ENCODE measurements at places on chromosomes 16 and 17.

- no peak for DNase-seq
Measured at GRCh38 chr16:84505249-84506187, 1.1 kb upstream of the MEAK7 start.

GRCh38 chr16:8958344-8959167 is 5.2 kb downstream of the USP7 start:
- no peak for DNase-seq

GRCh38 chr16:54118846-54119245 is 167.7 kb downstream of the IRX3 start:
- DNase-seq = no peak

GRCh38 chr16:74903120-74903519 is 81.8 kb downstream of the WDR59 start:
- DNase-seq = no peak

GRCh38 chr16:1357906-1358566 is 6.3 kb downstream of the GNPTG start:
- DNase-seq = no peak

- no peak for DNase-seq
Measured at GRCh38 chr17:43577664-43578403, 31.7 kb upstream of the ETV4 start.

GRCh38 chr16:81695321-81696165 is 83.5 kb upstream of the PLCG2 start:
- DNase-seq = no peak

DNA sequence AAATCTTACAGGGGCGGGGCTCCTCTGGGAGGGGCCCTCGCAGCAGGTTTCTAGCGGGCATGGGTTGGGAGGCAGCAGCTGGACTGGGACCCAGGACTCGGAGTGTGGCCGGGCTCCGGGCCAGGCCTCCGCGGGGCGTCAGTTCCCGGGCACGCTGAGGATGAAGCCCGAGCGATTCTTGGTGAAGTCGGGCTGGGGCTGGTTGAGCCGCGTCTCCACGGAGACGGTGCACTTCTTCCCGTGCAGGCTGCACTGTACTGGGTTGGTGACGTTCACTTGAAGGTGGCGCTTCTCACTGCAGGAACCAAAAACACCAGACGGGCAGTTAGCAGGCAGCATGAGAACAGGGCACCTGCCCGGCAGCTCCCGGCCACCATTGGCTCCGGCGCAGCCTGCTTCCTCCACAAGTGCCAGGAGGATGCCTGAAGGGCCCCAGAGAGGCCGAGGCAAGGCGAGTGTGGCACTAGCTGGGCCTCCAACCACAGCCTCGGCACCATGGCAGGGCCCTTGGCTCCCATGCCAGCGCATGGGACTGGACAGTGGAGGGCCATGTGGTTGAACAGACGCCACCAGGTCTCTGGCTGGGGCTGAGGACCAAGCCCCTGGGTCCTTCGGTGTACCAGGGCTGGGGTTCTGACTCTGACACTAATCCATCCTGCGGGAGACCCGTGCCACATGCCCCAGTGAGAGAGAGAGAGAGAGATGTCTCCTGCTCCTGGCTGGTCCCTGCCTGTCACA is 8.0 kb downstream of the CDK5R1 start:
- DNase-seq = no peak

GRCh38 chr17:65218261-65218660 is 81.1 kb downstream of the RGS9 start:
- DNase-seq = no peak

DNA sequence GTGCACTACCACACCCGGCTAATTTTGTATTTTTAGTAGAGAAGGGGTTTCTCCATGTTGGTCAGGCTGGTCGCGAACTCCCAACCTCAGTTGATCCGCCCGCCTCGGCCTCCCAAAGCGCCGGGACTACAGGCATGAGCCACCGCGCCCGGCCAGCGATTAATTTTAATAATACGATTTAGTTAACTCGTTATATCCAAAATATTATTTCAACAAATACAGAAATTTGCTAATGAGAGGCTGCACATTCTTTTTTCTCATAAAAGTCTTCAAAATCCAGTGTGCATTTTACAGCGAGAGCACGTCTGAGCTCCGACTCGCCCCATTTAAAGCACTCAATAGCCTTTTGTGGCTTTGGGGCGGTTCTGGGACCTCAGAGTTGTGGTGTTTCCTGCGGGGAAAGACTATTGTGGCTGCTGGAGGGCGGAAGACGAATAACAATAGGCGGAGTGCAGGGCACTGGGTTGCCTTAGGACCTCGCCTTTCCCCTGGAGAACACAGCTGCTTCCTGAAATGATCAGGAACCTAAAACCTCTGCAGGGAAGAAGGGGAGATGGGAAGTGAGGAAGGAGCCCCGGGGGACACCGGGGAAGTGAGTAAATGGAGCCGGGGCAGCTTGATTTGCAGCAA is 2.9 kb upstream of the ZSCAN10 start:
- DNase-seq = peak; percentile 13

GRCh38 chr16:984736-985636 is 3.4 kb downstream of the SOX8 start:
- DNase-seq = no peak

DNA sequence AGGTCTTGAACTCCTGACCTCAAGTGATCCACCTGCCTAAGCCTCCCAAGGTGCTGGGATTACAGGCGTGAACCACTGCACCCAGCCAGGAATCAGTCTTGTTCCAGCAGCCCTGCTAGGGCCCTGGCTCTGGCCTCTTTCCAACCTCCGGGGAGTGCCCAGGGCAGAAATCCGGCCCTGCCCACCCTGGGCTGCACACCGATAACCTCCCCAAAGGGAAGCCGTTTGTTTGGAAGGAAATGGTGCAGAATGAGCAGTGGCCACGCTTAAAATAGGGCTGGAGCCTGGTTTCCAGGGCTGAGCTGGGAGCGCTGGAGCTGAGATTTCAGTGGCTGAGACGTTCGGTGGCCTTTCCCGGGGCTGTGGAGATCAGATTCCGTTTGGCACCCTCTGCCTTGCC is 17.8 kb upstream of the EMP2 start:
- DNase-seq = no peak

DNA sequence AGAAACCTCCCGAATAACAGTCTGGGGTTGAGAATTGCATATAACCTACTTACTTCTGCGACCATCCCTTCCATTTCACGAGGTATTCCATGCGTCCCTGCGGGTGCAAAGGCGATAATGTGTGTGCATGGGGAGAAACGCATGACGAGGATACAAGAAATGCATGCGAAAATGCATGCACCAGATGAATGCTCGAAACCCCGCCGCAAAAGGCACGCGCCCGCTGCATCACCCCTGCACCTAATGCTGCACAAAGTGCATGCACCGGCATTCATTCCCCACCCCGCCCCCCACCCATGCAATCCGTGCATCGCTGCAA is 474 bp downstream of the CBX8 start:
- no peak for DNase-seq

DNA sequence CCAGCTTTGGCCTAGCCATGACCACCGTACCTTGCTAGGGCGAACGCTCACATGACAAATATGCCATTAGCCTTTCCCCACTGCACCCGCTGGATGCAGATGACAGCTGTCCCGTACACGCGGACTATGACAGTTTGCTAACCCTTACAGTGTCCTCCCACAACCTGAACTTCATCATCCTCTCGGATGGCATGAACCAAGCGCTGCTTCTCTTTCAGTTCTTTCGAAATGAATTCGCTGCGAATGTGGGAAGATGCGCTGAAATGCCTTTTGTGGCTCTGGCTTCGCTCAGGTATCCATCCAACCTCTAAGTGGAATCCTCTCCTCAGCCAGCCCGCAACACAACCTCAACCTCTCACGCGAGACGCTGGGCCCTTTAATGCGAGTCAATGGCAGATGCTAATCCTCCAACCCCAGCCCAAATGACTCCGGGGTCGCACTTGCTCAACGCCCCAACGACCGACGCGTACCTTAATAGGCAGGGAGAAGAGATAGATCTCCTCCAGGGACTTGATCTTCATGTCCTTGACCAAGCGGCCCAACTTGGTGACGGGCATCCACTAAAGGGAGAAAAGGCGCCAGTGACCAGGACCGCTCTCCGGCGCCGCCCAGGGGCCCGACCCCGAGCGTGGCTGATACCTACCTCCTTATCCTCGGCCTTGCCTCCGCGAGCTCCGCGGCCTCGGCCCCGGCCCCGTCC is 670 bp downstream of the RPS2 start:
- DNase-seq = no peak

GRCh38 chr17:35429702-35430101 is 2.6 kb downstream of the SLFN12 start:
- no peak for DNase-seq

GRCh38 chr16:64736857-64737256 is 385.0 kb downstream of the CDH11 start:
- DNase-seq = no peak

DNA sequence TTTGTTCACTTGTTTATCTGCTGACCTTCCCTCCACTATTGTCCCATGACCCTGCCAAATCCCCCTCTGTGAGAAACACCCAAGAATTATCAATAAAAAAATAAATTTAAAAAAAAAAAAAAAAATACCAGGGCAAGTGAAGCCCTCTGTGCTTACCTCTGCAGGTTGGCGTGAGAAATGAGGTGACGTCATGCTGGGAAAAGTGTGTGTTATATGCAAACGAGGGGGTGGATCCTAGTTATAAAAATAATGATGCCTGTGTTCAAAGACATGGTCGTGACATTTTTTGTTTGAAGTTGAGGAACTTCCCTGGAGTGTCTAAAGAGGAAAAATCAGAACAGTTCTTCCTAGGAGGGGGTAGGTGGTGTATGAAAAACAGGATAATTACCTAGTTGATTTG is 20.2 kb downstream of the TMC7 start:
- DNase-seq = no peak

DNA sequence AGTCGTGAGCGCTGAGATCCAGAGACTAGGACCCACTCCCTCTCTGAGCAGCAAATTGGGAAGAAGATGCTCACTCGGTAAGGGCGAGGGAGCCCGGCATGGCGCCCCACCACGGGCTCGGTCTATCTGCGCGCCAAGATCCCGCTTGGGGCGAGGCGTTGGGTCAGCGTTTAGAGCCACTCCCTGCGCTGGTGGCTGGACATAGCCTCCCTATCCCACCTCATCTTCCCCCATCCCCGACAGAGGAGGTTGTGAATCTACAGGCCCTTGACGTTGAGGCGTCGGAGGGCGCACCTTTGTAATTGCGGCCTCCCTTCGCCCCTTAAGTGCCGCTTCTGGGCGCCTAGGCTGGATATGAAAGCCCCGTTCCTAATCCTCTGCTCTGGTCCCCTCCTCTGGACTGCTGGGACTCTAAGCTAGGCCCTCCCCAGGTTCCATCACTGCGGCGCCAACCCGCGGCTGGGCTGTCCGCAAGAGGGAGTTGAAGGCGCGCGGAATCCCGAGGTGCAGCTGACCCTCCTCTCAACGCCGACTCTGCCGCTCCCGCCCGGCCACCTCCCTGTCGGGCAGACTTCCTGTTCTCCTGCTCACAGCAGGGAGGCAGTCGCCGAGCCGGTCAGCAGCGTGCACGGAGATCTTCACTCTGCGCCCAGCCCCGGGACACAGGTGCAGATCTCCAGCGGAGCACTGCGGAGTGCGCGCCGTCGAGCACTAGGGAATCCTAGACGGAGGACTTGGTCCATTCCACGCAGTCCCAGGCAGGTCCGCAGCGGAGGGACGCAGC is 16.1 kb upstream of the HOXB9 start:
- DNase-seq = no peak

DNA sequence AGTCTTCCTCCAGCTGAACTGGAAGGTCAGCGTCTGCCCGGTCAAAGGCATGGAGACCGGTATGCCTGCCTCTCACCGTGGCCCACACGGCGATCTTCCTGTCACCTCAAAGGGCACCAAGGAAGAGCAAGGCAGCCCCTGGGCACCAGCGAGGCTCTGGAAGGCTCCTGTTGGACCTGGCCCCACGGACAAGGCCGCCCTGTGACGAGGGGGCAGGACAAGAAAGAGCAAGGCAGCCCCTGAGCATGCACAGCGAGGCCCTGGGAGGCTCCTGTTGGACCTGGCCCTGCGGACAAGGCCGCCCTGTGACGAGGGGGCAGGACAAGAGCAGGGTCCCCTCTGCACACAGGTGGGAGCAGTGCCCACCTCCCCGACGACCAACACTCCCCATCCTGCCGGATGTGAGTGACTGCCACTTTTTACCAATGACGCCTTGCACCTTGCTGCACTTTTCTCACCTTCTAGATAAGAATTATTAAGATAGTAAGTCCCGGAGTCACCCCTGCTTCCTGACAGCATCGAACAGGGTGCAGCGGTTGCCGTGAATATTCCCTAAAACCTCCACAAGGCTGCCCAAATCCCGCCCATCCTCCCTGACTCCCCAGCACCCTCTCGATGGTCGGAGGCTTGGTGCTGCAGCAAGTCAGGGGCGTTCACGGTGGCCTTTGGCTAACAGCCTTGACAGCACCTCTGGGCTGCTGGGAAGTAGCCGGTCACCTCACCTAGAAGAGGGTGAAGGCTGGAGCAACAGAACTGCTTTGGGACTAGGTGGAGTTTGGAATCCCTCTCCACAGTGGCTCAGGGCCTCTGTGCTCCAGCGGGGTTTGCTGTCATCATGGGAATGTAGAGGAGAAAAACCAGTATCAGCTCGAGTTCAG is 5.6 kb upstream of the WDR45B start:
- DNase-seq = no peak

GRCh38 chr17:7425756-7426155 is 340 bp downstream of the SPEM2 start:
- DNase-seq = no peak

DNA sequence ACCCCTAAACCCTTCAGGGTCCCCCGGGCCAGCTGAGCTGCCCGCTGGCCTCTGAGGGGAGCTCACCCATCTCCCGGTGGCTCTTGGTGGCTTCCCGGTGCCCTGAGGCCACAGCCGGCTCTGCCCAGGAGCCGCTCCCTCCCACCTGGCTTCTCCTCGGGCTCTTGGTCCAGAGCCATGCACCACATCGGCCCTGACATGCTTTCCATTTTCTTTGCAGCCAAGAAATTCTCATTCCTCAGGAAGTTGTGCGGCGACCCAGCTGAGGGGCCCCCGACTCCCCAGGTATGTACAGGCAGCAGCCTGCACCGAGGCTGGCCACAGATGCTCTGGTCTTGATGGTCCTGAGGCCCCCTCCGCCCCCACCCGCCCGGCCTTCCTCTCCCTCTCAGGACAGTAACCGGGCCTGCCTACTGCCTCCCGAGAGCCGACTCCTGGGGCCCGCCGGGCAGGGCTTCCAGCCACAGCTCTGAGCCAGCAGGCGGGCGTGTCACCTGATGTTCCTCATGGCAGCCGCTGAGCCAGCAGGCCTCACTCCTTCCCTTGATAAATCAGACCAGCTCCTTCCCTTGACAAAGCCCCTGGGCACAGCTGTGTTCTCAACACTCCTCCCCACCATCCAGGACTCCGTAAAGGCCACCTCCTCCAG is 28.4 kb upstream of the ZFPM1 start:
- DNase-seq = no peak
